Stimulated activated CD4-positive, alpha-beta T cell treated with anti-CD3 and anti-CD28 coated beads, Interleukin-15, amount 100 ng/mL, for 1 hour (primary cell): ENCODE measurements at places on chromosomes 1 and 21.

GRCh38 chr1:29240400-29240837 lies 4.1 kb downstream of the PTPRU start:
- DNase-seq = no peak

GRCh38 chr1:207863893-207864535 lies 46.9 kb downstream of the CD34 start:
- DNase-seq = no peak

- no peak for DNase-seq
Observed at GRCh38 chr1:36162680-36163239, 6.8 kb downstream of the MAP7D1 start.

- peak; percentile 41 for DNase-seq
Observed at GRCh38 chr21:42187976-42188653, 30.8 kb upstream of the ABCG1 start.

GRCh38 chr1:199041173-199041914 lies 402.5 kb downstream of the PTPRC start:
- no peak for DNase-seq

DNA sequence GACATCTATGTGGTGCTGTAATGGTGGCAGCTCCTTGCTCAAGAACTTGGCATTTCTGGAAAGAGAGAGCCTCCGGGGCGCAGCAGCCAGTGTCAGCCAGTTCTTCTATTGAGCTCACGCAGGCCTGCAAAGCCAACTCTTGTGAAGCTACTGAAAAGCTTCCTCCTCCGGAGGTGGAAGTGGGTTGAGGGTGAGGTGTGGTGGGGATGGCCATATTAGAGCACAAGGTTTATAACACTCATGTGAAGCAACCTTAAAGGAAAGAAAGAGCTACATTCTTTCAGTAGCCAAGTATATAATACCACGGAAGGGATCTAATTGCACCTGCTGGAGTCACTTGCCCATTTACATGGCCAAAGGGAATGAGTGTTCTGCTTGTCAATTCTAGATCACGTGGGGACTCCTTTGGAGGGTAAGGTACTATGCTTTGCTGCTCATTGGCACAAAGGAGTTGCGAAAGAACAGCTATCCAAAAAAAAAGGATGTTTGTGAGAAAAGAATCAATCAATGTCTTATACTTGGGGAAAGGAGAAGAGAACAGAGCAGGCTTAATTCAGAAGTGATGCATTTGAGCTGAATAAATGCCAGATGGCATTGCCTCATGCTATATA lies 18.3 kb upstream of the MAP10 start:
- DNase-seq = no peak

DNA sequence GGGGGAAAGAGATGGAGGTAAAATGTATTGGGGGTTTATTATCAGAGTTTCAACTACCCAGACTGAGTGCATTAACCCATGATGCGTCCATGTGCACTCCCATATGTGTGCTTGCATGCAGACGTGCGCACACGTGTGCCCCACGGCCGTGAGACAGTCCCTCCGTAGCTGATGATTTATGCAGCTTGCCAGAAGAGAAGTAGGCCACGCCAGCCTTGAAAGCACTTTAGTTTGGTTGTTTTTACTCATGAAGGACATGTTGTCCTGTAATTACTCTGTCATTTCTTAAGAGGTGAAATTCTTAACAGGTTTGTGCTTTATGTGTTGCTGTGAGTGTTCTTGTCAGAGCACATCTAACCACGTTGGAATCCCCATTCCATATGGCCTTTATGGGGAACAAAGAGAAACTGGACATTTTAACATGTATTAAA lies 467.8 kb downstream of the LMO4 start:
- DNase-seq = no peak

DNA sequence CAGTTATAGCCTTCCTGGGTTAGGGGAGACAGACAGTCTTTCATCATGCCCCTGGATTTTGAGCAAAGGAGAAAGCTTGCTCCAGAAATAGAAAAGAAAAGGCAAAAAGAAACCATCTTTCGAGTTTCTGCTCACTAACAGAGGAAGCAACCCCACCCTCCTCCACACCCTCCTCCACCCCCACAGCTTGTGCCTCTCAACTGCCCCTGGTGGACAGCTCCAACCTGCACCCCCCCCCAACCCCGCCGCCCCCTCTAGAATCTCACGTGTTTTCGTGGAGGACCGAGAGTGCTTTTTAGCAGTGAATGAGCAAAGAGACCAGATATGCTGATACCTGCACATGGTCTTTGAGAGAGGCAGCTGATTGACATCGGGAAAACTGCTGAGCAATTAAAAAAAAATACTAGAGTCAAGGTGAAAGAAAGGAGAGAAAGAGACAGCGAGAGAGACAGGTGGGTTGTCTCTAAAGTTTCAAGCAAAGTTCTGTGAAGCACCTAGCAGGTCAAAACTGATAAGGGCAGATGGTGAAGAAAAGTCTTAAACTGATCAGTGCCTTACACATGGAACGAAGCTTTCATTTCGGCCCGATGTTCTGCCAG lies 358.3 kb downstream of the KIF26B start:
- DNase-seq = no peak

- no peak for DNase-seq
Observed at GRCh38 chr1:4668743-4669700, 14.6 kb downstream of the AJAP1 start.

DNA sequence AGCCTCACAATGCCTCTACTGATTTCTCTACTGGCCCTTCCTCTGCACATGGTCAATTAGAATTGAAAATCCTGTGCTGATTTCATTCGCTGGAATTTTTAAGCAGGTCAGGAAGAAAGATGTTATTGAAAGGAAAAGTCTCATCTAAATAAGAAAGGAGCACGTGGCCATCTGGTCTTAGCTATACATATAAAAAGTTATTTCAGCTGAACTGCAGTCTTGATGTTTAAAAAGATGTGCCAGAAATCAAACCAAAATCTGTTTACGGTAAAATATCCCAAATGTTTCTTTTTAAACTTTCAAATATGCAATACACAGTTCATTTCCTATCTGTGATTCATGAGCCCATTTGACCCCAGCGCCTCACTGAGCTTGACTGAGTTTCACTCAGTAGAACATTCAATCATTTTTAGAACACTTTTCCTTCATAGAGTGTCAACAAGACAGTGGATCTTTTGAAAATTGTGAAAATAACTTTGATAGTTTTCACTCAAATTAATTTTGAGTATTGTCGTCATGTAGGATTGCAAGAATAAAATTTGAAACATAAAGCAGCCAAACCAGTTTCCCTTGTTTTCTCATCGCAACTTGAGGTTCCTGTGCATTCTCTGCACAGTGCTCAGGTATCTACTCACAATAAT lies 293.6 kb downstream of the PTPRC start:
- DNase-seq = no peak

DNA sequence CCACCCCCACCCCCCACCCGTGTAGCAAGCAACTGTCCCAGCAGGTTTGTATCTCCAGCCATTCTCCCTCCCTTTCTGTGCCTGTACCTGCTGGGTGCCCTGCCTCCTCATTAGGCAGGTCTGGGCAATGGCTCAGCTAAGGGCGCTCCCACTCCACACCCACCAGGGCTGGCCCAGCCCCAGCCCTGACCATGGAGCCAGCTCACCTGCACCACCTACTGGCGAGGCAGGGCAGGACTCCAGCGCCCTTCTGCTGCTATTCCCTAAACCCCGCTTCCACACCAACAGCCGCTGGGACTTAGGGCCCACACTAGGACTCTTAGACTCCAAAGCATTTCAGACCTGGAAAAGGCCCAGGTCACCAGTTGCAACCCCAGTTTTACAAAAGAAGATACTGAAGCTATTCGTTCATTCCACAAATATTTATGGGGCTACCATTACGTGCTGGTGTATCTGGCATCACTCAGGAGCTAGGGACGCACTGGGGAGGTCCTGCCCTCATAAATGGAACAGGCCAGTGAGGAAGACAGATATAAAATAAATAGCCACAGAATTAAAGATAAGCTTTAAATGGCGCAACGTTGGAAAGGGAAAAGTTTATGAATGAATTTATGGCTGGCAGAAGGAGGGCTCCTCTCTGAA lies 24.0 kb downstream of the PGLYRP3 start:
- DNase-seq = no peak

DNA sequence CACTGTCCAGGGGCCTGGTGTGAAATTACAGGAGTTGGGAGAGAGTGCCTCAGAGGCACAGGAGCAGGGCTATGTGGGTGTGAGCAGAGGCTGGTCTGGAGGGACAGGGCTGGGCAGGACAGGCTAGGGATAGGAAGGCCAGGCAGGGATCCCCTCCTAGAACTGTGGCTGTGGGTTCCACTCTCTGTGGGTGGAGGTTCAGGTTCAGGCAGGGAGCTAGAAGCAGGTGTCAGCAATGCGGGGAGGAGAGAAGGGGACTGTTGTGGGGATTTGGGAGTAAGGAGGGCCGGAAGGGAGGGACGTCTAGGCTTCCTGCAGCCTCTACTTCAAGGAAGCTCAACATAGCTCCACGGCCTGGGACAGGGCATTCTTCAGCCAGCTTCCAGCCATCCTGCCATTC lies 8.3 kb upstream of the GPR61 start:
- DNase-seq = no peak

- DNase-seq = no peak
Observed at GRCh38 chr21:33916200-33916567, 580 bp upstream of the ATP5PO start.

DNA sequence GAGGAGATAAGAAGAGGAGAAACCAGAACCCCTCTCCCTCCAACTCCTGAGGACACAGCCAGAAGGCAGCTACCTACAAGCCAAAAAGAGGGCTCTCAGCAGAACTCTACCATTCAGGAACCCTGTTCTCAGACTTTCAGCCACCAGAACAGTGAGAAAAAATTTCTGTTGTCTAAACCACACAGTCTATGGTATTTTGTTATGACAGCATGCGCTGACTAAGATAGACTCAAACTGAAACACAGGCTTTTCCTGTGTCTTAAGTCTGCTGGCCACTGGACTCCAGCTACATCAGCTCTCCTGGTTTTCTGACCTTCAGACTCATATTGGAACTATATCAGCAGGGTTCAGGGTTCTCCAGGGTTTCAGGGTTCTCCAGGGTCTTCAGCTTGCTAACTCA lies 126.5 kb upstream of the TNFSF4 start:
- DNase-seq = no peak

- DNase-seq = no peak
Observed at GRCh38 chr1:91651661-91652071, 151.0 kb downstream of the CDC7 start.

DNA sequence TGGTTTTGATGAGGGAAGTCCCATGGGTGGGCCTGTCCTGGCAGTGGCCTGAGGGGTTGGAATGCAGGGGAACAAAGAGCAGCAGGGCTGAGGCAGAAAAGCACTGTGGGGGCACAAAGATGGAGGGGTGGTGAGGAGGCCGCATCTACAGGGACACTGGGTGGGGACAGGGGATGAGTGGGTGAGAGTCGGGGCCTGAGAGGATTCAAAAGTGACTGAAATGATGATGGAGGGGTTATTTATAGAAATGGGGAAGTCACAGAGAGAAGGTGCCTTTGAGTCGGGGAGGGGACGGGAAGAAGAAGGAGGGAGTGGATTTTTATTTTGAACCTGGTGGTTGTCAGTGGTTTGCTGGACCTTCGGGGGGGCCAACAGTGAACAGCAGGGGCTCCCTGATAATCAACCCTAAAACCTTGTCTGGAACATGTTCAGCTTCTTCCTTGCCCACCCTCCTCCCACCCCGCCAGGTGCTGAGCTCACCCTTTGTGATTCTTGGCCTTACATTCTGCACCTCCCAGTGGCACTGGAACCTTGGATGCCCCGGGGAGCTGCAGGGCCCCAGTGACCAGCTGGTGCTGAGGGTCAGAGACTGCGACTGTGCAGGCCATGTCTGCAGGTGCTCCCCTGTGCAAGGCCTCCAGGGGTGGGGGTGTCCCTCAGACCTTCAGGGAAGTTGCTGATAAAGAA lies 42.9 kb downstream of the IER5 start:
- no peak for DNase-seq

DNA sequence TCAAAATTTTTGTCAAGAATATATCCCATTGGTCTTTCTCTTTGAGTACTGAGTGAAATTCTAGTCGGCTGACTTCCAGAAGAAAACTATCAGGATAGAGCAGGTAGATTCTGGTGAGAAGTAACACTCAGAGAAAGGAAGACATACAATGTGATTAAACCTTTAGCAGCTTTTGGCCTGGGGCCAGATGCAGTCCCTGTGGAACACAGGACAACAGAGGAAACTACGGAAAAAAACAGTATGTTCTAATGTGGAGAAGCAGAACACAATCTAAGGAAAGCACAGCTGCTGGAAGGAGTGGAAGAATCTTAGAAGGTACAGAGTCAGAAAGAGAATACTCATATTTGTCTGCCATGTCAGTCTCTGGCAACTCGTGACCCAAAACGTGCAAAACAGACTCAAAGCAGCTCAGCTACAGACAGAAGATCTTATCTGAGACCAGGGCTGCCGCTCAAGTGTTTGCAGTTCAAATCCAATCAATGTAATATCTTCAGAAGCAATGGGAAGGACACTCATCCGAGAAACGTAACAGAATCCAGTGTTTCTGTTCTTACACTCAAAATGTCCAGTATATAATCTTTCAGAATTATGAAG lies 283.8 kb downstream of the MRPL39 start:
- no peak for DNase-seq

DNA sequence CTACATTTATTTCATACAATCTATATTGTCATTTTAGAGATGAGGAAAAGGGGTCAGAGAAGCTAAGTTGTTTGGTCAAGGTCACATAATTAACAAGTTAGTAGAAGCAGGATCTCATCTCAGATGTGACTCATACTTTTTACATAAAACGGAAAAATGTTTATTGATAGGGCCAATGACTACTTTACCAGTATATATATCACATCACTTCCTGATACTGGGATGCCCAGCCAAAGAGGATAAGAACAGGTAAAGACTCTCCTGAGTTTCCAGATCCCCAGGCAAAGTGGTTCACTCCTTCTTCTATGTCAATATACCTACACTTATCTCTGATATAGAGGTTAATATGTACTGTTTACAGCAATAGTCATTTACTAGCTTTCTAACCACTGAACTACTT lies 21.0 kb downstream of the YIPF1 start:
- DNase-seq = no peak

GRCh38 chr1:244674446-244674845 lies 21.5 kb downstream of the DESI2 start:
- no peak for DNase-seq
